ENCODE measurements at places on chromosomes 11 and 22.
A peak's percentile ranks its signal among the peaks of the same experiment; 100 is the strongest.

- DNase-seq, result no peak
These were observed 27.8 kb upstream of the UPB1 start for GRCh38 chr22:24467340-24467739.

DNA sequence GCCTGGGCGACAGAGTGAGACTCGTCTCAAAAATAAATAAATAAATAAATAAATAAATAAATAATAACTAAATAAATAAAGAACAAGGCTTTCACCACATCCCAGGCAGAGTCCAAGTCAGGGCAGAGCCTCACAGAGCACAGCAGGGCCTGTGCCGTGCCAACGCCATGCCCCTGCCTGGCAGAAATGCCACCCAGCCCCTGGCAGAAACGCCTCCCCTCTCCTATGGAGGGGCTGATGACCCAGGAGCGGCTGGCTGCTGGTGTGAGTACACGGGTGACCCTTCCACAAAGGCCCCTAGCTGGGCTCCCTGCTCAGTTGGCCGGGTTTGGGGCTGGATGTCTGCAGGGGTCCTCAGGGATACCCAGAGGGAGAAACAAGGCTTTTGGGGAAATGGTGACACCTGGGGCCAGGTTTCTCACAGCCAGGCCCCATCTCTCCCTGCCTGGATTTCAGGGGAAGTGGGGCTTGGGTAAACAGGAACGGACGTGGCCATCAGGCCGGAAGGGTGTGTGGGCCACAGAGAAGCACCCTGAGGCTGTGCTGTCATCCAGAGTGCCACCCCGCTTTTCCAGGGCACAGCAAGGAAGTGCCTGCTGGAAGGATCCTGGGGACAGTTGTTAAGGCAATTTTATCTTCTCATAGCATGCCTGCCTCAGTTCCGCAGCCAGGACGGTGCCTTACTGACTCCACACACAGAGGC, 5.1 kb downstream of the BID start:
- no peak for DNase-seq

GRCh38 chr11:13216019-13216710, 61.4 kb upstream of the BMAL1 start:
- no peak for DNase-seq

DNA sequence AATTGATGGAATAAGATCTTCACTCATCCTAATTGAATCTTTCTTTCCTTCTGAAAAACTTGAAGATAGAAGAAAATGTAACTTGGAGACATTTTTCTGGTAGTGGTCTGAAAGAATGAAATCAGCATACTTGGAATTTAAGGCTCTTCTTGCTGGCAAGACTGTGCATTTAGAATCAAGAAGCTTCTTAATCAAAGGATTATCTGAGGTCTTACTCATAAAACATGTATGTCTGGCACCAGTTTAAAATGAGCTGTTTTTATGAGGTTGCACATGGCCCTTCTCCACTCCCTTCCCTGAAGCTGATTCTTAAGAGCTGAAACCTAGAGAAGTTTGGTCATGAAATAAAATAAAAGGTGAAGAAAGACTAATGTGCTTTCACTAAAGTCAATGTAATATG, 77.3 kb downstream of the ARHGEF12 start:
- no peak for DNase-seq

GRCh38 chr22:22877523-22878210, 9.9 kb upstream of the IGLL5 start:
- no peak for DNase-seq

DNA sequence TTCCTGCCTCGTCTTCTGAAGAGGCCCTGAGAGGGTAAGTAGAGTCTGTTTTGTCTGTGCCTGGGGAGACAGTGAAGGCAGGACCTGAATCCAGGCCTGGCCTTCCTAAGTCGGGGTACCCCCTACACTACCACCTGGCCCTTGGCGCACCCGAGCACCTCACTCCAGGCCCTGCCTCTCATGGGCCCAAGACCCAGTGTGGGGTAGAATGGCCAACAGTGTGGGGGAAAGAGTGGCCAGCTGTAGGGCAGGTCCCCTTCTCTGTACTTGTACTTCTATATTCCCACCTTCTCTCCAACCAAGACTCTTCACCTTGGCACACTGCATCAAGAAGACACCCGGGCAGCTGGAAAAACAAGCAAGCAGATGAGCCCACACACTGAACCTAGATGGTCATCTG, 22.4 kb upstream of the BID start:
- DNase-seq, result no peak

- DNase-seq, result no peak
These were observed 615 bp downstream of the ANO5 start for GRCh38 chr11:22193348-22194051.

GRCh38 chr11:77309401-77310085, 8.1 kb upstream of the GDPD4 start:
- no peak for DNase-seq

GRCh38 chr11:34595960-34596644, 24.8 kb upstream of the EHF start:
- no peak for DNase-seq

DNA sequence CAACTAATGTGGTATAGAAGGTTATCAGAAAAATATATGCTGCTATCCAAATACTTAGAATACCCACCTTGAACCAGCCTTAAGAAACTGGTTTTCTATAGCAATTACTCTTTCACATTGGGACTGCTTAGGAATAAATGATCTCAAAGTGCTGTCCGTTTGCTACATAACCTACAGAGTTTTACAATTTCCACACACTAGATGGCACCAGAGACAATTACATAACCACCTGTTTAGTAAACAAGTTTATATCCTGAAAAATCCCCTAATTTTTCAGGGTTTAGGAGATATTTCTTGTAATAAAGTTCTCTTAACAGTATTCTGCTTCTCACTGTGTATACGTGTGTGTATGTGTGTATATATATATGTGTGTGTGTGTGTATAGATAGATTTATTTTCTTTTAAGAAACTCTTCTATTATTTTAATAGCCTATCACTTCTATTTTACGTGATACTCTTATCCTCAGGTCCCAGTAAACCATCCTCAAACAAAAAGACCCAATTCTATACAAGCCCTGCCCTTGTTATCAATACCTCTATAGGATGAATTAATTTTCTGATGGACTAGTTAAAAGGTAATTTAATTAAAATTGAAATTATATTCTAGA, 6.7 kb upstream of the OR5I1 start:
- no peak for DNase-seq

DNA sequence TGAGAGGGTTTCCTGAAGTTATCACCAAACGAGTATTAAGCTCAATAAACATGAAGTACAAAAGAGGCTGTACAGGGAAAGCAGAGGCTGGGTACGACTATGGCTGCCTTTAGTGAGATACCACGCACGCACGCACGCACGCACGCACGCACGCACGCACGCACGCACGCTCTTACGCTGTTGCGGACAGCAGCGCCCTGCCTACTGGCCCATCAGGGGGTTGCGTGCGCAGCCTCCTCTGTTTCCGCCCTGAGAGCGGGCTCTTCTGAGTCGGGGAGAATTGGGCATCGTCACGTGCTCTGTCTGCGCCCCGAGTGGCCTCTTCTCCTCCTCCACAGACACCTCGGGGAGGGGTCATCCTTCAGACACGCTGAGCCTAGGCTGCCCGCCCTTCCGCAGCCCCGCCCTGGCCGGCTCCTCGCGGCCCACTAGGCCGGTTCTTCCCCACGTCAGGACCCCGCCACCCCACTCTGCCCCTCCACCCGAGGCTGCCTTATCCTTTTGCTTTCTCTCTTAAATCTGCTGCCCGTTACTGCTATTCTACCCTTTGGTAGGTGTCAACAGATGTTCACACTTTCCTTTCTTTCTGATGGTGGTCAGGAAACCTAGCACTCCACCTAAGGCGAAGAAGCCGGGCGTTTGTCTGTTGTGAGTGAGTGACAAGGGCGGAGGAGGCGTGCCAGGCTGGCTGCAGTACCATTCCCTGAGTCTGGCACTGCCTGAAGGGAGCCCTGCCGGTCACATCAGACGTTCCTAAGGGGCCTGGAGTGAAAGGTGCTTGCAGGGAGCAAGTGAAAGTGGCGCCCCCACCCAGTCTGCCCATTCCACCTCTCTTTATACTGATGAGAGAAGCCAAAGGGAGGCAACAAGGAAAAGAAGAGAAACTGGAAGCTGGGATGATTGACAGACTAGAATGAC, 300.4 kb upstream of the B3GAT1 start:
- no peak for DNase-seq

DNA sequence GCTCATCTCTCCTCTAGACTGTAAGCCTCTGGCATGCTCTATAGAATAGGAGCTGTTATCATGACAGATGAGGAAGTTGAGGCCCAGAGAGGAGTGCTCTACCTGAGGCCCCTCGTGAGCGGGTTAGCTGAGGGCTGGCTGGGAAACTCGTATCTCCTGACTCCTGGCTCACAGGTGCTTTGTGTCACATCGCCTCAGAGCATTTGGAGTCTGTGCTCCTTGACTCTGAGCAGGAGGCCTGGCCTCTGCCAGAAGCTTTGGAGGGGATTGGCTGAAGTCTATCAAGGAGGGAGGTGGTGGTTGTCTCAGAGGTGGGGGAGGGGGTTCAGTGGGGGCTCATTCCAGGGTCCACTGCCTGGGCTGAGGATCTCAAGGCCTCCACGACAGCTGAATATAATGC, 7.4 kb downstream of the KCNC1 start:
- DNase-seq, result no peak

DNA sequence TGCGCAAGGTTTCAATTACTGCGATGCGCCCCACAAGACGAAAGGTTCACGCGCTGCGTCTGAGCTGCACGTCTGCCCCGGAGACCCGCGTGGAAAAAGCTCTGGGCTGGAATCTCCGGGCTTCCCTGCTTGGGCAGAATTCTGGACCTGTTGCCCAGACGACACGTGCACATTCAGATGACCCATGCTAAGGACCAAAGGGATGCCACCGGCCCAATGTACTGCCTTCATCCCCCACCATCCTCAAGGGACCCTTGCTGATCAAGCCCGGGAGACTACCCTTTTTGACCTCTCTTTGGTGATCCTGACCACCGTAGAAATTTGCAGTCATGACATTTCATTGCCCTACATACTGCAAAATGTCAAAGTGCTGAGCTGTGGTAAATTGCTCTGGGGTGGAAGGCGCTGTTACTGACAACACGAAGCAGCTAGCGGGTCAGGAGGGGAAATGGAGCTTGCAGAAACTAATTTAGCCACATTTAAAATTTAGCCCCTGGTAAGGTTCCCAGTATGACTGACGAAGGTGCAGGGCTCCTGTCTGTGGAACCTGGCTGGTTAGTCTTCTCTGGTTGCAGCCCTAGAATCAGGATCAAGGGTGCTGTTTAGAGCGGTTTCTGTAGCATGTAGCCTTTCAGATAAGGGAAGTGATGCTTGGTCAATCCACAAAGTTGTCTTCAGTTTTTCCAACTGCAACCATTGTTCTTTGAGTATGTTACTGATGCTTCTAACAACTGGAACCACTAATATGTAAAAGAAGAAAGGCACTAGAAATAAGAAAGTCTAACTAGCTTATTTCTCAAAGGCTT, 81.9 kb downstream of the PRR5L start:
- no peak for DNase-seq

DNA sequence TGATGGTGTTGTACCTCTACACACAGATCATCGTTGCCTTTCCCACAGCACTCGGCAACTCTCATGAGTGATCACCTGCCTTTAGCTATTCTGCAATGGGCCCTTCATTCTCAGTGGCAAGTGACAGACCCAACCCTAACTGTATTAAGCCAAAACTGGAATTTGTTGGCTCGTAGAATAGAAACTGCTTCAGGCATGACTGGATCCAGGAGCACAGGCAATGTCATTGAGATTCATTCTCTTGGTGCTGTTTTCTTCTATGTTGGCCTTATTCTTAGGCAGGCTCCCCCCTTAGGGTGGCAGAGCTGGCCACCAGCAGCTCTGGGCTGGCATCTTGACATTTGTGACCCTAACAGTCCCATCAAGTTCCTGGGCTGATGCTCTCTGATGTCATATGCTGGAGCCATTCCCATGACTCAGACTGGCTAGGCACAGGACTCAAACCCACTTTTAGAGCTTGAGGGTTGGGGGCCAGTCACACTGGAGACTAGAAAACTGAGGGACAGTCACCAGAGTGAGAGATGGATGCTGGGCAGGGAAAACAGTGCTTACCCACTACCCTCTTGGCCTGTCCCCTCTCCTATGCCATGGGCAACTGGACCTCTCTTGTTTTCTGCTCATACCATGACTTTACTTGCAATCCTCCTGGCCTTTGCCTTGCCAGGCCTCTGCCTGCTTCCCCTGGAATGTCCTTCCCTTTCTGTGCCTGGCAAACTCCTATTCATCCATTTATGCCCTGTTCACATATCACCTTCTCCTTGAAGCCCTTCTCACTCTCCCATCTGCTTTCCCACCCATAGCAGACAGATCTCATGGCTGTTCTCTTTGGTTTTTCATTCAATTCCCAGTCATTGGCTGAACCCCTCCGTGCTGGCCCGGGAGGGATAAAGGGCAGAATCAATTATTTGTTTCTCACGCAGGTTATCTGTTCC, 7.1 kb upstream of the CDC42EP2 start:
- no peak for DNase-seq

GRCh38 chr11:2588809-2589537, 110.8 kb downstream of the KCNQ1OT1 start:
- no peak for DNase-seq

- DNase-seq, result peak; percentile 88
These were observed 29.6 kb downstream of the TRIM29 start for GRCh38 chr11:120108154-120108784.

- no peak for DNase-seq
These were observed 62.1 kb downstream of the C22orf31 start for GRCh38 chr22:28999510-28999909.

DNA sequence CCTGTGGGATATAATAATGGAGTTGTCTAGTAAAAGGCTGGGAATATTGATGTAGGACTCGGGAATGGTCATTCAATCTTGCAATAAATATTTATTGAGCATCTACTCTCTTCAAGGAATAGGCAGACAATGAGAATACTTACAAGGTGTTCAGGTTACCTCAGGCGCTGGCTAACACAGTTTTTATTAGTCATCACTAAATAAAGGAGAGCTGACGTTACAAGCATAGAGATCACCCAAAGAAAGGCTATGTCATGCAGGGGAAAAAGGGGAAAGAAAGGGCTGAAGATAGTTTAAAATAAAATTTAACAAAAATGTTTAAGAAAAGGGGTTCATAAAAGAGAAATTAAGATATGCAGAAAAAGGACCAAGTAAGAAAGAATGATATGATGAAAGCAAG, 15.8 kb upstream of the CTSC start:
- no peak for DNase-seq

- no peak for DNase-seq
These were observed 31.3 kb downstream of the ABCC8 start for GRCh38 chr11:17445240-17445795.

GRCh38 chr11:132174362-132175255, 804.2 kb downstream of the NTM start:
- no peak for DNase-seq

GRCh38 chr11:113440816-113441215, 34.4 kb downstream of the DRD2 start:
- no peak for DNase-seq

Measured in GM19239 (cell line).